Effector memory CD8-positive, alpha-beta T cell (primary cell): ENCODE measurements at places on chromosomes 5 and 9.

DNA sequence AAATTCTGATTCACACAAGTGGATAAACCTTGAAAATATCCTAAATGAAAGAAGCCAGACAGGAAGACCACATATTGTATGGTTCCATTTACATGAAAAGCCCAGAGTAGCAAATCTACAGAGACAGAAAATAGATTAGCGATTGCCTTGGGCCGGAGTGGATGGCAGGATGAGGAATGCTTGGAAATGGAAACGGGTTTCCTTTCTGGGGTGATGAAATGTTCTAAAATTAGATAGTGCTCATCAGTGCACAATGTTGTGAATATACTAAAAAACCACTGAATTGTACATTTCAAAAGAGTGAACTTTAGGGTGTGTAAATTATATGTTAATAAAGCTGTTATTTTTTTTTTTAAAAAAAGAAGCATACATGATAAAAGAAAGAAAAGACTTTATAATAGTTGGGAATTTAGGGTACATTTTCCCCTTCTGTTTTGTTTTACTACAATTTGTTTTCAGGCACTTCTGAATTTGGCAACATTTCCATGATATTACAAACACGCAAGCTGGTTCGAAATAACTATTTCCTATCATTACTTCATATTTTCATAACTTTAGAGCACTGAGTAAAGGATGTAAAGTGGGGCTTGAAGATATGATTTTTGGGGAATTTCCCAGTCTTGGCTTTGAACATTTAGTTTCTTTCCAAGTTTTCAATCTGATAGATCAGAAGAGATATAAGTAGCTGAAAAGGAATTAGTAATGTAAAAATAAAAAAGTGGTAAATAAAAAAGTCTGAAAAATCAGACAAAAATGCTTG is 23.9 kb downstream of the SLC35A4 start:
- no peaks in the 10 kb centered on the region for H3K27me3 ChIP-seq
- peaks cover 2% of the 10 kb centered on the region for H3K36me3 ChIP-seq
- H3K4me3 ChIP-seq = no peak overlapping the region
- no peak for DNase-seq

DNA sequence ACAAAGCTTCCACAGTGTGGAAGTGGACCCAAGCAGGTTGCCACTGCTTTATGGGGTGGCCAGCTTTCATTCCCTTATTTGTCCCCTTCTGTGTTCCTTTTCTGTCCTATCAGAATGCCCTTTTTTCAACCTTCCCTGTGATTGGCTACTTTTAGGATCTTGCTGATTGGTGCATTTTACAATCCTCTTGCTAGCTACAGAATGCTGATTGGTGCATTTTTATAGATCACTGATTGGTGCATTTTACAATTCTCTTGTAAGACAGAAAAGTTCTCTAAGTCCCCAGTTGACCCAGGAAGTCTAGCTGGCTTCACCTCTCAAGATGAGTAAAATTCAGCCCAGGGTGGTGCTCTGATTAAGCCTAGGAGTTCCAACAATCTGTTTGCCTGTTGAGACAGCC is 157.2 kb upstream of the ERCC6L2 start:
- no peak for DNase-seq
- H3K36me3 ChIP-seq = no peaks in the 10 kb centered on the region
- no peak overlapping the region for H3K4me3 ChIP-seq
- H3K27ac ChIP-seq = no peak overlapping the region
- no peaks in the 10 kb centered on the region for H3K4me1 ChIP-seq
- H3K27me3 ChIP-seq = peaks cover 7% of the 10 kb centered on the region

GRCh38 chr9:123472862-123473614 is 117.0 kb downstream of the CRB2 start:
- H3K4me1 ChIP-seq = no peaks in the 10 kb centered on the region
- H3K27ac ChIP-seq = no peak overlapping the region
- DNase-seq = no peak
- peaks cover 3% of the 10 kb centered on the region for H3K36me3 ChIP-seq
- H3K27me3 ChIP-seq = no peaks in the 10 kb centered on the region
- no peak overlapping the region for H3K4me3 ChIP-seq

DNA sequence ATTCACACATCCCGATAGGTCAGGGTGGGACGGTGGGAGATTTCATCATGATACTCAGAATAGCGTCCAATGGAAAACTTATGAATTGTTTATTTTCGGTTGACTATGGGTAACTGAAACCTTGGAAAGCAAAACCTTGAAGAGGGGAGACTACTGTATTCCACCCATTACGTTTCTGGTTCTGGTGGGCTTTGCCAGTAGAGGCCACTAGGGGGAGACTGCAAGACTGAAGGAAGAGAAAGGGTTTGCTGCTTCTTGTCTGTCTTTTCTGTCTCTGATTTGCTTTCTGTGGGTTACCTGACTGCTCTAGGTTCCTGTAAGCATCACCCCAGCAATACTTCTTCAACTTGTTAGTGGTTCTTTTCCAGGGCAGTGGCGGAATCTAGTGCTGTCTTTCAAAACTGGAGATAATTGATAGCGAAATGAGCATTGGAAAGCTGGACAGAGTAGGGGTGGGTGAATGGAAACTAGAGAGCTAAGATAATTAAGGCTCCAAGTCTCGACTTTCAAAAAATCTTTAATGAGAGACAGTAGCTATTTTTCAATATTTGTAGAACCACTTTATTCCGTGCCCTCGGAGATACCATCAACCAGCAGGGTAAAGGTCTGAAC is 27.0 kb downstream of the GRIN3A start:
- no peak overlapping the region for H3K4me3 ChIP-seq
- peaks cover 14% of the 10 kb centered on the region for H3K27me3 ChIP-seq
- H3K4me1 ChIP-seq = no peaks in the 10 kb centered on the region
- no peaks in the 10 kb centered on the region for H3K36me3 ChIP-seq
- no peak for DNase-seq

DNA sequence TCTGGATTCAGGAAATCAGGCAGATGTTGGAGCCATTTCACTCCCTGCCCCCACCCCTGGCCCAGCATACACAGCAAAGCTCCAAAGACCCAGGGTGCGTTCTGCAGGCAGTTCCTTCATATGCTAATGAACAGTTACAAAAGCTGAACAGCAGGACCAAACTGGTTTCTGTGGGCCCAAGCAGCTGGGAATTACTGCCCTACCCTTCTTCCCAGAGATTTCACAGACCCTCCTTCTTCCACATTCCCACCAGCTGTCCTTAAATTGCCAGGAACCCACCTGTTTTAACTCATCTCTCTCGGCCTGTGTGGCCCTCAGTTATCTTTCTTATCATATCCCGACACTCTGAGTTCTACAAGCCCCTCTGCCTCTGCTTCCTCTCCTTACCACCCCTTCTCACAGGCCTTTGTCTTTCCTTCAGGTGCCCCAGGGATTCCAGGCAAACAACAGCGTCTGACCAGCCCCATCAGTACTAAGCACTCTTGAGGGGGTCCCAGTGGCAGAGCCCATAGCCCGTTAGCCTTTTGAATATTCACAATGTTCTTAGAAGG is 10.6 kb upstream of the F2RL1 start:
- no peak overlapping the region for H3K4me3 ChIP-seq
- no peak overlapping the region for H3K27ac ChIP-seq
- peaks cover 3% of the 10 kb centered on the region for H3K27me3 ChIP-seq
- no peak for DNase-seq

- H3K27me3 ChIP-seq = peaks cover 28% of the 10 kb centered on the region
- H3K27ac ChIP-seq = no peak overlapping the region
- H3K4me3 ChIP-seq = no peak overlapping the region
- no peaks in the 10 kb centered on the region for H3K4me1 ChIP-seq
- DNase-seq = no peak
Measured at GRCh38 chr5:79582186-79582585, 30.1 kb upstream of the TENT2 start.

DNA sequence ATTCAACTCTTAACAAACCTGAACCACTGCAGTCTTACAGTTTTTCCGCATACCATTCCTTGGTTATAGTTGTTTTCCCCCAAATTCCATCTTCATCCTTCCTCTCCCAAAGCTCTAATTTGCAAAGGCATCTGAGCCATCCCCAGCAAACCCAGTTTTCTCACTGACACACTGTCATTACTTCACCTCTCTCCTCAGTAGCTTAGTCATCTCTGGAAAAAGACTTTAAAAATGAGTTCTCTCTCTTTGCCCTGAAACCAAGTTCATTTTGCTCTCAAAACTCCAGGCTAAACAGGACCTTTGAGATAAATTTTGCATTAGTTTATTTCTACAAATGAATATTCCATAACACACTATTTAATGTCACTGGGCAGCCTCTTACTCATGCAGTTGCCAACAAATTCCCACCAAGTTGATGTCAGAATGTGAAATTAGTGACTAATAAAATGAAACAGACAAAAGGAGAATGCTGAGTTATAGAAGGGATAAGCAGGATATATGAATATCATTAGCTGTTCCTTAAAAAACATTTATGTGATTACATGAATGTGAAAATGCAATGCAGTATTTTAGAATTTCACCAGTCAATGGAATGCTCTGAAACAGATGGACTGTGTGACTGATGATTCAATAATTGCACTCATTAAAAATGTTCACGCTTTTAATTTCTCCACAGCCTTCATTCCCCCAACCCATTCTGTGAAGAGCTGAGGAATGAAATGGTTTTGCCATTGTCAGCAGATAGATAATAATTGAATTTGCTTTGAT is 107.4 kb upstream of the DMAC1 start:
- H3K36me3 ChIP-seq = no peaks in the 10 kb centered on the region
- no peaks in the 10 kb centered on the region for H3K4me1 ChIP-seq
- no peak overlapping the region for H3K27ac ChIP-seq
- no peak for DNase-seq

- H3K36me3 ChIP-seq = no peaks in the 10 kb centered on the region
- no peak overlapping the region for H3K4me3 ChIP-seq
- H3K27me3 ChIP-seq = no peaks in the 10 kb centered on the region
- DNase-seq = no peak
- H3K4me1 ChIP-seq = no peaks in the 10 kb centered on the region
Measured at GRCh38 chr5:118637947-118638670, 350.2 kb downstream of the DTWD2 start.

- H3K36me3 ChIP-seq = no peaks in the 10 kb centered on the region
- no peaks in the 10 kb centered on the region for H3K27me3 ChIP-seq
- no peak overlapping the region for H3K4me3 ChIP-seq
- DNase-seq = no peak
- H3K27ac ChIP-seq = no peak overlapping the region
- H3K4me1 ChIP-seq = no peaks in the 10 kb centered on the region
Measured at GRCh38 chr9:73969936-73970335, 527.2 kb upstream of the RORB start.

DNA sequence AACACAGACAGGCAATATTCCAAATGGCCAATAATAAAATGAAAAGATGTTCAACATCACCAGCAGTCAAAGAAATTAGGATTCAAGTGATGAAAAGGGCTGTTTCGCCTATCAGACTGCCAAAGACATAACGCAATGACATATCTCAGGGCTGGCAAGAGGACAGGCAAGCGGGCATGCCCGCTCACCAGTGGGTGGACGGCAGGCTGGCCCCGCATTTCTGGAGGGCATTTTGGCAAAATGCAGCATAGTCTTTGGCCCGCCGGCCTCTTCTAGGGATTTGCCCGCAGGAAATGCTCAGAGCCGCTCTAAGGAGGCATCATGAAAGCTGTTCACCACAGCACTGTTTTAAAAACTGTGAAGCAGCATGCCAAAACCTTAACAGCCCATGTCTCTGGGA is 1.4 kb upstream of the PPP1R26 start:
- H3K36me3 ChIP-seq = no peaks in the 10 kb centered on the region
- no peak for DNase-seq
- H3K4me3 ChIP-seq = peak overlapping the region; percentile 90
- no peak overlapping the region for H3K27ac ChIP-seq
- H3K27me3 ChIP-seq = peaks cover 30% of the 10 kb centered on the region

DNA sequence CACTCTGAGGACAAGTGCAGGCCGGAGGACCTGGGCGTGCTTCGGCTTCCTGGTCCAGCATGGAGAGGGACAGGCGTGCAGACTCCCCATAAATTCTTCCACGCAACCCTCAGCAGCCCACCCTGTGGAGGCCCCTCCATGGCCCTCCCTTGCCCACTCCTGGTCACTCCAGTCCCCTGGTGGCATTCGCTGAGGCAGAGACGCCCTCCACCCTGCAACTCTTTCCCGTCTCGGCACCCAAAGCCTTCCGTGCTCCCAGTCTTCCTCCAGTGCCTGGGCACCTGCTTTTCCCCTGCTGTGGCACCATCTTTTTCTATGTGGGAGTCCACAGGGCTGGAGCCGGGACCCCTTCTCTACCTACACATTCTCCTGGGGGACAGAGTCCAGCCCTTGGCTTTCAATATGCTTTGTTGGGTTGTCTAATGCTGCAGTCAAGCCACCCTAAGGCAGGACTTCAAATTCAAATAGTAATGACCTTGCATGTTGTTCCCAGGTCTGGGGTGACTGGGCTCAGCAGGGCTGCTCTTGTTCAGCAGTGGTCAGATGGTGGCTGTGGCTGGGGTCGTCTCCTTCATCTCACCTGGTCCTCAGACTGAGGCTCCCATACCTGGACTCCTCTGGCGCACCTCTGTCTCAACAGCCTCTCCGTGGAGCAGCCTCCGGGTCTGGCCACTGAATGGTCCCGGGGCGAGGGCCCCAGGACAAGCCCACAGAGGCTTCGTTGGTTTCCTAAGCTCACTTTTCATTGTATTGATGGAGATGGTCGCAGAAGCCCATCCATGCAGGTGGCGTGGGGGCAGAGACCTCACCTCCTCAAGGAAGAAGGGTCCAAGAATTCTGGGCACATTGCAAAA is 15.2 kb downstream of the MRPL36 start:
- H3K4me3 ChIP-seq = no peak overlapping the region
- no peak for DNase-seq
- peaks cover 12% of the 10 kb centered on the region for H3K27me3 ChIP-seq
- H3K4me1 ChIP-seq = peaks cover 12% of the 10 kb centered on the region

DNA sequence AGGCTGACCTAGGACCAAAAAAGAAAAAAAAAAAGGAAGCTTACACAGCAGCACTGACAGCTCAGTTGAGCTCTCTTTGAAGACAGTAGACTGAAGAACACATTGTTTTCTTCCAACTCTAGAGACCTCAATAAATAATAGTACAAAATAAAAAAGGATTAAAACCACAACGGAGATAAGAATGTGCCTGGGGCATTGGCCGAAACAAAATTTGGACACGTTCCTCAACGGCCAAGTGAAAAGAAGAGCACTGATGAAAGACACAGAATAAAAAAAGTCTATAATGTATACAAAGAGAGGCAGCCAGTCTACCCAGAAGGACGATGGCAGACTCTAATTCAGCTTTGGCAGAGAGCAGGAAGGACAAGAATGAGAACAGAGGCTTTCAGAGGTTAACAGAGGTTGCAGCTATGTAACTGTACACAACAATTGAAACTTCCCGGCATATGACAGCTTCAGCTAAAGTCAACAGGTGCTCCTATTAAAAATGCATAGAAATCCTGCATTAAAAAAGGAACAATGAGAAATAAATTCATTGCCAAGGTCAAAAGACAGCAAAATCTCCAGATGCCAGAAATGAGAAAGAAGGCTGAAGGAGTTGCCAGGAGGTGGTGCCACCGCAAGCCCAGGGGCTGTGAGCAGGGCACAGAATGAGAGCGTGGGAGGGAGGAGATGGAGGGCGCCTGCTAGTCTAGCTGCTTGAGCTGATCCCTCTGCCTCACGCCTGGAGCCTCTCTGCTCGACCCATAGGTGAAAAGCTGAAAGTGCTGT is 113.9 kb downstream of the DCP2 start:
- H3K27ac ChIP-seq = peak overlapping the region; percentile 3
- peaks cover 10% of the 10 kb centered on the region for H3K27me3 ChIP-seq
- H3K4me1 ChIP-seq = no peaks in the 10 kb centered on the region
- H3K36me3 ChIP-seq = peaks cover 6% of the 10 kb centered on the region
- H3K4me3 ChIP-seq = no peak overlapping the region
